ENCODE measurements at places on chromosomes 5 and 9. TPM values are rescaled to one million over a fixed set of nuclear protein-coding genes. Genes with fewer than 3 reads are reported as not detected.

GRCh38 chr5:135149956-135150723 is 116.1 kb upstream of the PITX1 start:
- DNase-seq: no peak

- DNase-seq: no peak
These were observed 45.6 kb upstream of the SLC30A5 start for GRCh38 chr5:69048230-69048629.

- DNase-seq: no peak
These were observed 45.1 kb downstream of the SMIM23 start for GRCh38 chr5:171830686-171831085.

The PCDHGA1 gene
- 1.9 TPM for polyA plus RNA-seq

Data from BJ (cell line).